Right kidney (tissue), 9 donors: ENCODE measurements at places on chromosomes 12 and 14.
A peak's percentile ranks its signal among the peaks of the same experiment; 100 is the strongest.

DNA sequence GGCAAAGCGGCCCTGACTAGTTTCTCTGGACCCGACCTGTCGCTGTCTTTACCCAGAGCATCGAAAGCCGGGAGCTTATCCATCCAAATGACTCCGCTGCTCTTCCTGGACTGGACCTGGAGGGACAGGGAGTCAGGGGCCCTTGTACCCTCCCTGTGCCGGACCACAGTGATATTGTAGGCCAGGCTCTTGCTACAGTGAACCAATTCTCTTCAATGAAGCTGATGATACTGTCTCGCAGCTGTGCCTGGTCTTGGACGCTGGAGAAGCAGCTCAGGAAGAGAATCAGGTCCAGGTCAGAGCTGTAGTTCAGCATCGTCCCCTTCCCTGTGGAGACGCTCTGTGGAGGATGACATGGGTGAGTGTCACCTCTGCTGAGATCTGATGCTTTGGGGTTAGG, 14.7 kb upstream of the OASL start:
- no peak for DNase-seq

- no peak for DNase-seq
Observed at GRCh38 chr12:112839386-112839972, 47.9 kb downstream of the RPH3A start.

GRCh38 chr12:47912556-47912955, 7.8 kb upstream of the VDR start:
- no peak for DNase-seq

- no peak for DNase-seq
Observed at GRCh38 chr12:29552324-29552927, 54.9 kb upstream of the OVCH1 start.

DNA sequence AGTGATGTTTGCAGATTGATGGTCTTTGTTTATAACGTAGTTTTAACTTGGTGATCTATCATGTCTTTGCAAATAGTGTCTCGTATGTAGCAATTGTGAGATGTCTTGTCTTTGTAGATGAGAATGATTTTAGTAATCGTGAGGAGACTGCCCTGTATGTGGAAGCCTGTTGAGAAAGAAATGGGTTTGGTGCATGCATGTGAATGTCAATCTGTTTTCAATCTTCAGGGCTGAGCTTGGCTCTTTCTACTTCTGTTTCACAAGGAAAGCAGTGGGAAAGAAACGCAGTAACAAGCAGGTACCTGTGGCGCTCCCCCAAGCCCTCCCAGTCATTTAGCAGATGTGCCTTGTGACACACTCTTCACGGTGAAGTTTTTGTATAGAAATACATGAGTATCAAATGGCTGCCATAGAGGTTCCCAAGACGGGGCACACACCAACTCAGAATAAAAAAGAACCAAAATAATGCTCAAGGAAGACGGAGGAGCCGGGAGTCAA, 342.8 kb upstream of the DDHD1 start:
- no peak for DNase-seq

DNA sequence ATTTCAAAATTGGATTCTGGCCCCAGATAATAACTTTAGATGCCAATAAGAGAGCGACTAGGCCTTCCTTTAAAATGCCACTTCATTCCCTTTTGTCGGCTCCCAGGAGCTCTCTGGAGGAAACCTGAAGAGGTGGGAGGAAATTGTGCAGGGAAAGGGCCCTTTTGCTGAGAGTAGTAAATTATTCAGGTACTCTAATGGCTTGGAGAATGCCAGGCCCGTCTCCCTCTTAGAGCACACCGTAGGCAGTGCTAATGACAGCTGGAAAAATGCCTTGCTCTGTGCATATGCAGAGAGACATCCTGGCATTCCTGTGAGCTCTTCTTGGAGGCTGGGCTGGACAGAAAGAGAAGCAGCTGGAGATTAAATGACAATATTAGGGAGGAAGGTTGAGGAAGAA, 115.0 kb upstream of the RPH3A start:
- DNase-seq: no peak

DNA sequence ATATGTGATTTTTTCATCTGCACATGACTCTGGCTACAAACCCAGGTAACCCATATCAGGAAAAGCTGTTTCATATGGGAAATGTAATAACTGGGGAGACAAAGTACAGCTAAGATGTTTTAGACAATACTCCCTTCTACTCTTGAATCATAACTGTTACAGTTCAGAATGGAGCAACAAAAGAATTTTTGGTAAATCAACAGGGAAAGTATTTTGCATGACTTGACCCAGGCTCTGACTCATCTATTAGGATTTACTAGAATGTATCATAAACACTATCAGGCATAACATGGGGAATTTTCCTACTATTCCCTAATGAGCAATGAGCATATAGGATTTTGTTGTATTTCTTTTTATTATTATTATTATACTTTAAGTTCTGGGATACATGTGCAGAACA, 553.0 kb downstream of the SLC16A7 start:
- DNase-seq: no peak

GRCh38 chr12:53532524-53533445, 25.5 kb upstream of the NPFF start:
- no peak for DNase-seq

GRCh38 chr12:46815809-46816208, 10.0 kb downstream of the SLC38A4 start:
- DNase-seq: no peak

DNA sequence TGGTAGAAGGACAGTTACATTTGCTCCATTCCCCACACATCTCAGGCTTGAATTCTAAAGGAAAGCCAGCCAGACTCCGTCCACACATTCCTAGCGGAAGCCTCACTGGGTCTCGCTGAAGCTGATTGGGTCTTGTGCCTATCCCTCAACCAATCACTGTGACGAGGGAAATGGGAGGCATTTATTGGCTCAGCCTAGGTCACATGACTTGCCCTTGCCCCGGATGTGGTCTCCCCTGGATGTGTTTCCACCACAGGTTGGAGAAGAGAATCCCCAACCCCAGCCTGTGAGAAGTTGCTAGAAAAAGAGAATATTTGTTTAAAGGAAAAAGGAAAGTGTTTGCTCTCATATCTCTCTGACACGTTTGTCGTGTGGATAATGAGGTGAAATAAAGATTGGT, 93.4 kb downstream of the C12orf75 start:
- no peak for DNase-seq

GRCh38 chr12:110122929-110123328, 1.2 kb upstream of the IFT81 start:
- no peak for DNase-seq

DNA sequence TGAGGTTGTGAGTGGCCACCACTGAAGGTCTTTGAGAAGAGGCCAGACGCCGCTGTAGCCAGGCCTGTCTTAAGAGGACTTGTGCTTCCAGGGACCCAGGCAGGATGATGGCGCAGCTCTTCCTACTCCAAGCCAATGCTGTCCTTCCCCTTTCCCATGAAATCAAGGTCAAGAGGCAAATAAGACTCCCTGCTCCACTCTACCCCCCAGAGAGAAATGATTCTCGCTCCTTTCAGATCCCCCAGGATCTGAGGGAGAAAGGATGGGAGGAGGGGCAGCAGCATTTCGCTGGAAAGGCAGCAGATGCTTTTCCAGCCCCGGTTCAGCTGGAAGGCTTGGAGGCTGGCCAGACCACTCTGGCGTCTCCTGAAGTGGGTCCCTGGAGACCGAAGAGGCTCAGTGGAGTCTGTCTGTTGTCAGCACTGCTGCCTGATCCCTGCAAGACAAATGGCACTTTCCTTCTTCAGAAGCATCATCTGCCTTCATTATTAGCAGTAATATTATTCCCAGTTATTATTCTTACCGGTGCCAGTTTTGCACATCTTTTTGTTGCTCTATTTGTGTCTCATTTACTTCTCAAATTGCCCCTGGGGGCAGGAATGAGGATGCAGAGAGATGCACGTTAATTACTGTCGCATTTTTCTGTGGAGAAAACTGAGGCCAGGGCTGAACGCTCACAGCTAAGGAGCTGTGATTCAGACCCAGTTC, 51.4 kb downstream of the C14orf132 start:
- peak; percentile 45 for DNase-seq

DNA sequence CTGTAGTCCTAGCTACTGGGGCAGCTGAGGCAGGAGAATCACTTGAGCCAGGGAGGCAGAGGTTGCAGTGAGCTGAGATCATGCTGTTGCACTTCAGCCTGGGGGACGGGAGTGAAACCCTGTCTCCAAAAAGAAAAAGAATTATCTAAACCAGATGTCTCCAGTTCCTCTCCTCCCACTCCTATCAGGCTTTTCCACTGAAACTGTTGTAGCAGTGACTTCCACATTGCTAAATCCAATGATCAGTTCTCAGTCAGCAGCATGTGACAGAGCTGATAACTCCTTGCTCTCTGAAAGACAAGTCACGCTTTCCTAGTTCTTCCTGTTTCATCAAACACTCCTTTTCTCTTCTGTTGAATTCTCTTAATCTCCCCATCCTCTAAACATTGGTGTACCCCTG, 8.6 kb downstream of the SLC38A6 start:
- DNase-seq: no peak

- peak; percentile 29 for DNase-seq
Observed at GRCh38 chr12:69290545-69291277, 51.3 kb downstream of the CPSF6 start.

DNA sequence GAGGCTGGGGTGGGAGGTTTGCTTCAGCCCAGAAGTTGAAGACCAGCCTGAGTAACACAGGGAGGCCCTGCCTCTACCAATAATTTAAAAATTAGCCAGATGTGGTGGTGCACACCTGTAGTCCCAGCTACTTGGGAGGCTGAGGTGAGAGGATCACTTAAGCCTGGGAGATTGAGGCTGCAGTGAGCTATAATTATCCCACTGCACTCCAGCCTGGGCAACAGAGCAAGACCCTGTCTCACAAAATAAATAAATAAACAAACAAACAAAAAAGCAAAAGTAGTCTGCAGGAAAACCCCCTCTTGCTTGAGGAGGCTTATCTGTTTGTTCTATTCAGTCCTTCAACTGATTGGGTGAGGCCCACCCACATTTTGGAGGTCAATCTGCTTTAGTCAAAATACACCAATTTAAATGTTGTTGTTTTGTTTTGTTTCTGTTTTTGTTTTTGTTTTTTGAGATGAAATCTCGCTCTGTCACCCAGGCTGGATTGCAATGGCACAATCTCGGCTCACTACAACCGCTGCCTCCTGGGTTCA, 24.9 kb upstream of the TXNRD1 start:
- DNase-seq: no peak

DNA sequence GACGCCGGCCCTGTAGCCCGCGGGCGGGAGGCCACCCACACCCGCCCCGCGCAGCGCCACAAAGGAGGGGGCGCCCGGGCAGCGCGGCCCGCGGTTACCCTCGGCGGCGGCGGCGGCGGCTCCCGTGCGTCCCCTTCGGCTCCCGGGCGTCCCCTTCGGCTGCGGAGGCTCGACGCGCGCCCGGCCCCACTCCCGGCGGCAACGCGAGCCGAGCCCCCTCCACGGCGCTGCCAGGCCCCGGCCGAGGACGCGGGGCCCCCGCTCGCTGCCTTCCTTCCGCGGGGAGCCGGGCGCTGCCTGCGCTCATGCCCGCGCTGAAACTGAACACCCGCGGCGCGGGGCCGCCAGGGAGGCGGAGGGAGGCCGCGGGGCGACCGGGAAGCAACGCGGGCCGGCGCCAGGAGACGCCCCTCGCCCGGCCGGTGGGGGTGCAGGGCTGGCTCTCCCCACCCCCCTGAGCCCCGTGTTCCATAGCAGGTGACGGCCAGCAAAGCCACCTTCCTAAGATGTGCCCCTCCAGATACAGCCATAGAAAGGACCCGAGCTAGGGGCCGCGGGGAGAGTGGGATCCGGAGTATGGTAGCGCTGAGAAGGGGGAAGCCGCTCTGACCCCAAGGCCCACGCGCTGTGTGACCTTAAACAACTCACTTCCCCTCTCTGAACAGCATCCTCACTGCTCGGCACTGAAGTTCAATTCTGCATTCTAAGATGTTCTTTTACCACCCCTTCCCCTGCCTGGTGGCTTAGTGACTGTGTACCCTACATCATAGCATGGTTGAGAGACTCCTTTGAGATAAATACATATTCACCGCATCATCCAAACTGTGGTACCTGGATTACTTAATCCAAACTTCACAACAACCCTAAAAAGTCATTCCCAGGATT, 42.8 kb downstream of the KDM2B start:
- peak; percentile 68 for DNase-seq

GRCh38 chr12:53122961-53123468, 19.7 kb downstream of the SOAT2 start:
- DNase-seq: no peak

GRCh38 chr14:80385336-80385735, 174.0 kb upstream of the DIO2 start:
- DNase-seq: no peak

DNA sequence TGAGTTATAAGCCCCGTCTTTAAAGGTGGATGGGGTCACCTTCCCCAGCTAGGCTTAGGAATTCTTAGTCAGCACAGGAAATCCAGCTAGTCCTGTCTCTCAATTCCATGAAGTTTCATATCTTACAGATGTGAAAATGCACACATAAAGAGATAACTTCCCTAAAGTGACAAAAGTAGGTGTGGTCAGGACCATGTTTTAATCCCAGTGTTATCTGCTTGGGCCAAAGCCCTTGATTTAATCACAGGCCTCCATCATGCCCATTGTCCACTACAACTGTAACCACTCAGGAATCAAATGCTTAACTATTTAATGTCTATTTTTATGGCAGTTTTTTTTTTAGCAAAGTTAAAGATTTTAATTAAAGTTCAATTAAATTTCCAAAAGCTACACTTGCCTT, 194.4 kb upstream of the BTG1 start:
- no peak for DNase-seq

DNA sequence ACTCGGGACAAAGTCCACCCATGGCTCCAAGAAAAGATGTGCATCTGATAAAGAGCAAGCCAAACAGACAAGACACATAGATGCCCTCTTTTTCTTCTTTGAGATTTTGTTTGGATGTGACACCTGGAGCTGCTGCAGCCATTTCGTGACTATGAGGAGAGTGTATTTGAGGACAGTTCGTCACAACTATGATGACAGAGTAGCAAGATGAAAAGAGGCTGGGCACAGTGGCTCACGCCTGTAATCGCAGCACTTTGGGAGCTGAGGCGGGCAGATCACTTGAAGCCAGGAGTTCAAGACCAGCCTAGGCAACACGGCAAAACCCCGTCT, 21.5 kb downstream of the LGMN start:
- no peak for DNase-seq

DNA sequence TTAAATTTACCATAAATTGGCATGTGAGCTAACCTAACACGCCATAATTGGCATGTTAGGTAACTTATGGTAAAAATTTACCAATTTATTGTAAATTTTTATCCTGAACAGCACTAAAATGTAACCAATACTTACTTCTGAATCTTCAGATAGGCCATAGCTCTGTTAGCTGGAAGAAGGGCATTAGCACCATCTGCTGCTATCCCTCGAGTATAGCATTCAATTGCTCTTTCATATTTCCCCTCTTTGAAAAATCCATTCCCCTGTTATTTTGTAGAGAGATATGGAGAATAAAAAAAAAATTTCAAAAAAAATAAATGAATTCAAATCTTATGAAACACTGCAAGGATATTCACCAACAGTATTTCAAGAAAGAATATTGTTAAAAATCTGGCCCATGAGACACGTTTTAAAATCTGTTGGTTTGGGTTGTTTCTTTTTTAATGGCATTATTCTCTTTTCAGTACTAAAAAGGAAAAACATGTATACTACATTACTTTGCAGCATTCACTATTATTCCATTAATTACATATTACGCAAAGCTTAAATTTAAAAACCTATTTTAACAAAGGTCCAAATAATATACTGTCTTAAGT, 19.1 kb downstream of the RPAP3 start:
- peak; percentile 13 for DNase-seq

GRCh38 chr14:37150414-37150813, 22.0 kb downstream of the SLC25A21 start:
- no peak for DNase-seq

- no peak for DNase-seq
Observed at GRCh38 chr14:83255015-83255726, 1721.5 kb upstream of the SEL1L start.
